ENCODE measurements at places on chromosomes 2 and 18.

GRCh38 chr2:43133336-43133707, 93.1 kb downstream of the ZFP36L2 start:
- DNase-seq: no peak

- no peak for DNase-seq
Measured at GRCh38 chr2:37590119-37590571, 81.3 kb downstream of the CDC42EP3 start.

GRCh38 chr18:36695806-36696205, 133.0 kb downstream of the TPGS2 start:
- DNase-seq: no peak

- DNase-seq: no peak
Measured at GRCh38 chr18:10100941-10101701, 187.3 kb downstream of the VAPA start.

GRCh38 chr18:67456711-67457110, 59.8 kb downstream of the DSEL start:
- DNase-seq: no peak

DNA sequence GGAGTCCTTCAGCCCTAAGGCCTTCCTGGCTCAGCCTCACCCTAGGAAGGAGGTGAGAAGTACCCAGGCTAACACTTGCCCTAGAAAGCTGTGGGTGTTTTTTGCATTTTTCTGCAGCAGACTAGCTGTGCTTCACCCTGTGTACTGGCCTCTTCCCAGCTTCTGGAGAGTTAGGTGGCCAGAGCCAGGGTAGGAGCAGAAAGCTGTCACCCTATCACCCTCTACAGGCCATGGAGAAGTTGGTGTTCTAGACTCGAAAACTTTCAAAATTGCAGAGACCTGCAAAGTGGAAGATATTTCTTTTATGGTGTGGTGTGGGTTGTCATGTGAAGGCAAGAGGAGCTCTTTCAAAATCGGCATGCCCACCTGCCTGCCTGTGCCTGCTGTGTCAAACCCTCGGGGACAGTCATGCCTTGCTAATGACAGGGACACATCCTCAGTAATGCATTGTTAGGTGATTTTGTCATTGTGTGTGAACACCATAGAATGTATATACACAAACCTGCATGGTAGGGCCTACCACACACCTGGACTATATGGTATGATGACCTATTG, 29.8 kb downstream of the EHD3 start:
- no peak for DNase-seq

DNA sequence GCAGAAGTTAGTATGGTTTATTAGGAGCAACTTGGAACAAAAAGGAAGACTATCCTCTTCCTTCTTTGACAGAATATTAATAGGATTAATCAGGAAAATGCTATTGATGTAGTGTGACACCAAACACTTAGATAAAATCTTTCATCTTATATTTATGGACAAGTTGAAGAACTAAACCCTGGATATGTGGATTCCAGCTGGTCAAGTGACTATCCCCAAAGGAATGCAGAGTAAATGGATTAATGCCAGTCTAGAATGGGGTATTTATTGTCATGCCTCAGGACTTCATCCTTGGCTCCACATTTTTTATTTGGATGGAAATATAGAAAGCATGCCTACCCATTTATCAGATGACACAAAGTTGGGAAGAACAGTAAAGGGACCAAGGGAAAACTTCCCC, 124.0 kb upstream of the TTC39C start:
- no peak for DNase-seq

DNA sequence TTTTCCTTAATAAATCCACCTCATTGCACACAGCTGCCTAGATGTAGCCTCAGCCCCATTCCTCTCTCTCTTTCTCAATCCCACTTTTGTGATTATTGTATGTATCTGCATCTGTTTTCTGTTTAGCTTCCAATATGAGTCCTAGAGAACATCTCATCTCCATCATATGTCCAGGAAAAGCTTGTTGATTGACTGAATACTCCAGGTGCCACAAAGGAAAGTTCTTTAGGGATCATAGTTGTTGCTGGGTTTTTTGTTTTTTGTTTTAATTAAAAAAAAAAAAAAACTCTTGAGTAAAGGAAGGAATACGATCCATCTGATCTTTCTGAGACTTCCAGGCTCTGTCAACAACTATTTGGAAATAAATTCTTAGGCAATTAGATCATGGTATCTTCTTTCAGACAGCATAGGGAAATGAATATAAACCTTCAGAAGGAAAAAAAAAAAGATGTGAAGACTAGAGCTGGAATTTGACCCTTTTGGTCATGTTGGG, 42.5 kb downstream of the KIAA2012 start:
- no peak for DNase-seq

GRCh38 chr2:124489686-124490085, 464.6 kb downstream of the CNTNAP5 start:
- no peak for DNase-seq

DNA sequence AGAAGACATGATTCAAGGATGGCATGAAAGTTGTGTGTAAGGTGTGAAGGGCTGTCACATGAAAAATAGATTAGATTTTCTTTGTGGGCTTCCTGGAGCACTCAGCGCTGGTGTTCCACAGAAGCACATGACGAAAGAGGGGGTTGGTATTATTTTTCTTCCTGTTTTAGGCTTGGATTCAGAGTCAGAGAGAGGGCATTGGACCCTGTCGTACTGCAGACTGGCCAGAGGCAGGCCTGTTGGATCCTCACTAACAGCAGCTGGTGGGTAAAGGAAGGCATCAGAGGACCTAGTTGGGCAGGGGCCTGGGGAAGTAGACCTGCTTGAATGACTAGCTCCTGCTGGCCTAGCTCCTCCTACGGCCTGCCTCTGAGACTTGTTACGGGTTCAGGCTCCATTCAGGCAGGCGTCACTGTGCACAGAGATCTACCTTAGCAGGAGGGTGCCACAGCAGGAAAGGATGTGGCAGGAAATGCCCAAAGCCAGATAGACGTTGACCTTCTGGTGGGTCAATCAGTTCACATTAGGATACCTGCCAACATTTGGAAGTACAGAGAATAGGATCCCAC, 13.1 kb downstream of the CTLA4 start:
- no peak for DNase-seq

DNA sequence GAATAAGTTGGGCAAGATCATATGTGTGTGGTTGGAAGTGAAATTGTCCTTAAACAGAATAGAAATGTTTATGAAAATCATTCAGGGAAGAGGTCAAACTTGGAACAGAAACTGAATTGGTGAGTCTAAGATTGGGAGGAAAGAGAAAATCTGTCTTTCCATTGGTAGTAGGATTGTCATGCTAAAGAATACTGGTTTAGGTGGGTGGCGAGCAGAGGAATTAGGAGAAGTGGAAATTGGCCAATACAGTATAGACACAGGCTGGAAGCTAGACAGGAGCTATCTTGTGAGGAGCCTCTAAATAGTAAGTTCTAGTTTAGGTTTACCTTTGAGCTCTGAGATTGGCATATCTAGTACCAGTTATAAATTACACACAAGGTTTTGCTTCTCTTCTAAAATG, 80.9 kb upstream of the KYNU start:
- no peak for DNase-seq

DNA sequence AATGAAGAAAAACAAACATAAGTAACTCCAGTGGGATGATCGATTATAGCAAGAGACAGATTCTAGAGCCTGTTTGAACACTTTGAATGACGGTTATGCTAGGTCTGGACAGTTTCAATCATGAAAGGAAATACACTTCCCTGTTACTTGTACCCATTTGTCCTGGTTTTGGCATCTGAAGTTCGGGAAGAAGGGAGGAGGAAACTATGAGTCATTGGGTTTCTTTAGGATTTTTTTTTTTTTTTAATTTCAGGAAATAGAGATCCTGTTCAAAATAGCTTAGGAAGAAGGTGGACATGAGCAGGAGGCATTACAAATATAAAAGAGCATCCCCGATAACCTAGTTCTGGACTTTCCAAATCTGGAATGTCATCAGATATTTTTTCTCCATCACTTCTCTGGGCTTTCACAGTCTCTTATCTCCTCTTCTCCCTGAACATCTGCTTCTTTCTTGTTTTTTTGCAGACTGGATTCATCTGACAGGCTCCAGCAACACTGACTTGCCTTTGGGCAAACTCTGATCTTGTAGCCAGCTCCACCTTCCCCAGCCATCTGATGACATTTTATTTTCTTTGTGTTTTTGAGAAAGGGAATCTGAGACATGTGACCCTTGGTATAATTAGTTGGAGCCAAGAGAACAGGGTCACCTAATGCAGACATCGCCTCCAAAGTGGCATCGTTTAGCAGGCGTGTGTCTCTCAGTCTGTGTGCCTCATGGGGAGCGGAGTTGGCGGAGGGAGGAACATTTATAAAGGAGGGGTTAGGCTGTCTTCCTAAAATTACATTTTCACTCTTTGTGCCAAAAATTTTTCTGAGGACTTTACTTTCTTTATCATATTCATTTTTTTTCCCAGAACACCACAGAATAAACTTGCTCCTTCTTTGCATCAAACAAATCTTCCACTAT, 195.3 kb upstream of the EPHA4 start:
- no peak for DNase-seq

DNA sequence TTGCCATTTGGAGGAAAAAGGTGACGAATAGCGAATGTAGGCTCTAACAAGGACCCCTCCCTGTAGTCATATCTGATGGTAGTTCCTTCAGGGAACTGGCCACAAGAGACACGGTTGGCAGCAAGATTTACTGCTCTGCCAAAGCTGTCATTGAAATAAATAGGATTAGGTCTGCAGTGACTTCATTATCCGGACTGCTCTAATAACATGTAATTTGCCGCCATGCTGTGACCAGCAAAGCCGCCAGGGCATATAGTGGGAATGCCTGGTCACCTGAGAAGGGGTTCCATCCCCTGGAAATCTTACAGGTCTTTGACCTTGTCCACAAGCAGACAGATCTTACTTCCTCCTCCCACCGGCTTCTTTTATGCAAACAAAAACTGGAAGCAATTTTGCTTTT, 59.4 kb upstream of the LAPTM4A start:
- DNase-seq: no peak

- DNase-seq: no peak
Measured at GRCh38 chr2:62661263-62661635, 44.3 kb upstream of the EHBP1 start.

DNA sequence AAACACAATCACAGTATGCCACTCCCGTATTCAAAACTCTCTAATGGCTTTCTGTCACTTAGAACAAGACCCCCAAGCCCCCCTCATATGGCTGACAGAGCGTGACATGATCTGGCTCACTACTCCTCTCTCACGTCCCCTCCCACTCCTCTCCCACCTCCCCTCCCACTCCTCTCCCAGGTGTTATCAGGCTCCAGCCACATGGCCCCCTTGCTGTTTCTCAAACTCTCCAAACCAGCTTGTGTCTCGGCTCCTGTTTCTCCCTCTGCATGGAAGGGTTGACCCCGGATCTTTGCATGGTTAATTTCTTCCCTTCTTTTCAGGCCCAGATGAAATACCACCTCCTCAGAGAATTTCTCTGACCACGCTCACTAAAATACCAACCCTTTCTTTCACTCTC, 180.8 kb downstream of the SLC8A1 start:
- DNase-seq: no peak

GRCh38 chr2:217981971-217982370, 20.8 kb downstream of the TNS1 start:
- DNase-seq: no peak

- DNase-seq: no peak
Measured at GRCh38 chr2:232240906-232241305, 137.6 kb upstream of the ALPP start.

DNA sequence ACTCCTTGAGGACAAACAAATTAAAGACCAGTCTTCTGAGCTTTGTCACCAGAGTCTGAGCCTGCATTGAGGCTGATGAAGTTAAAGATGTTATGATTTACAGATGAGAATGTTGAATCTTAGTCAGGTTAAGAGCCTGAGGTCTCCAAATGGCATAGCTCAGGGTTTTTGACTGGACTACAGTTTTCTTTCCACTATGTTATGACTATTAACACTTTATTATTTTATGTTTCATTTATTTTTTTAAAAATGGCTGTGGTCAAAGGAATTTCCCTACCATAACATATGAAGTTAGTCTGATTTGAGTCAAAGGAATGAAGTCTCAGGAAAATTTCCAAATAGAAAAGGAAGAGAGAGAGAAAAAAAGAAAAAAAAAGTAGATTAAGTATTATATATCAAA, 39.7 kb upstream of the CWC22 start:
- no peak for DNase-seq

GRCh38 chr2:57891086-57891712, 155.4 kb upstream of the VRK2 start:
- DNase-seq: no peak

GRCh38 chr2:176085861-176086771, 2.4 kb upstream of the EVX2 start:
- DNase-seq: no peak

DNA sequence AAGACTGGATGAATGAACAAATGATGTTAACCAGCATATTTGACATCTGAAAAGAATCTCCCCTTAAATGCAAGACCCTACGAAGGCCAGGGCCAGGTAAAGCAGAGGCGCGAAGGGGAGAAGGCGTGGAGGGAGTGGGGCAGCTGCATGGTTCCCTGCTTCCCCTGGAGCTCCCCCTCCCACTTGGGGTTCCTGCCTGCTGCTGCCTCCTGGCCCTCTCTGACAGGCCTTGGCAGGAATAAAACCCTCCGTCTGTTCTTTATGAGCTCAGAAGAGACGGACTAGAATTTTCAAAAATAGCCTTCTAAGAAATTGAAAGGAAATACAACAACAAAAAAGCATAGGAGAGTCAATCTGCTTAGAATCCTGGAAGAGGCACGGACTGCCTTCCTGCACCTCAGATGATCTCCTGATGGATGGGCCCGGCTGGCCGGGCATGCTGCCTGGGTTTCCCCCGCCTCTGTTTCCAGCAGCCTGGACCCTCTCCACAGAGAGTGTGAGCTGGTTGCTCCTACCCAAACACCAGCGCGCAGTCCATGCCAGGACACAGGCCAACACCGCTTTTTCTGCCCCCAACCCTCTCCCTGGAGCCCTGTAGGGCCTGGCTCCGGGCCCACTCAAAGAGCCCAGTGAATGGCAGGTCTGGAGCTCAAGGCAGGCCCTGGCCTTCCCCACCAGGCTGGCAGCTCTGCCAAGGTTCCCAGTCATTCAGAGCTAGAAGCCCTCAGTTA, 23.9 kb downstream of the CFAP65 start:
- DNase-seq: no peak

GRCh38 chr18:66111018-66111417, 360.2 kb downstream of the CDH7 start:
- DNase-seq: no peak

Data from activated gamma-delta T cell (primary cell).